ENCODE measurements at places on chromosomes 6 and 20.

GRCh38 chr20:53001498-53002301 lies 29.5 kb downstream of the TSHZ2 start:
- peak; percentile 66 for DNase-seq

DNA sequence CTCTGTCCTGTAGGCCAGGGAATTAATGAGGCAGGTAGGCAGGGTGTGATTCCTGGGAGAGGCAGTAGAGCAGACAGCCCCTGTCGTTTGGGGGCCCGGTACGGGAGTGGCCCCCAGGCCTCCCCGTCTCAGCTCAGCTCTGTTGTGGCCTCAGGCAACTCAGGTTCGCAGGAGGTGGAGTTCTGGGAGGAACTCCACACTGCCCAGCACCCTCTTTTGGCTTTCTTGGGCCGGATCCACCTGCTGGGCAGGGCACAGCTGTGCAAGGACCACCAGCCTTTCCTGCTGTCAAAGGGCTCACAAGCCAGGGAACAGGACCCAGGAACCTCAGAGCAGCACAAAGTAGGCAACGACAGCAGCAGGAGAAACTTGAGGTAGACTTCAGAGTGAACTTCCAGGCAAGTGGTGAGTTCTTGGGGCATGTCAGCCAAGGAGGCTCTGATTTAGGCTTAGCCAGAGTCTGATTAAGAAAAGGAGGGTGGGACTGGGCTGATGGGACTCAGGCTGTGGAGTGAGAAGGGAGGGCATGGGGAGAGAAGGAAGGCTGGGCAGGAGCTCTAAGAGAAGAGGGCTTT lies 36.9 kb downstream of the RAB44 start:
- DNase-seq, result no peak

DNA sequence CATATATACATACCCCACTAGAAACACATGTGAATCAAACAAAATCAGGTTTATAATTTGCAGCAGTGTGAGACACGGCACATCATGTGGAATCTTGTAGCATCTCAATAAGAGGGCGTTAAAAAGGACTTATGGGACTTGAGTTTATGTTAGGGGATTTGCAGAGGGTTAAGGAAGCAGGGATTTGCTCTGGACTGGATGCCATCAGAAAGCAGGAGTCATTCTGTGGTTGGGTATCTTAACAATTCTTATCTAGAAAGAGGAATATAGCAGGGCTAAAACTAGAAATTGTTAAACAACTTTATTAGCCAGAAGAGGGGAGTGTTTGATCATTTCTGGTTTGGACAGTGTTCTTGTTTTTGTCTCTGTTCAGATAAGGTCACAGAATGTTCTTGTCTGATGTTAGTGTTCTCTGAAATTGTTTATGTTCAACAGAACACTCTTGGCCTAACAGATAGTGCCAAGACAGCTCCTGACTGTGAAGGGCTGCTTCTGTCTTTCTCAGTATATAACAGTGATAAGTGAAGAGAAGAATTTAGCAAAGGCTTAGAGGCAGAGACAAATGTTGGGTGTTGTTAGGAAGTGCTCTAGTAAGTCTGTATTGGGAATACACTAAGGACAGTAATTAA lies 39.2 kb downstream of the LIN28B start:
- DNase-seq, result peak; percentile 13

GRCh38 chr6:7171733-7172132 lies 64.0 kb downstream of the RREB1 start:
- DNase-seq, result no peak

DNA sequence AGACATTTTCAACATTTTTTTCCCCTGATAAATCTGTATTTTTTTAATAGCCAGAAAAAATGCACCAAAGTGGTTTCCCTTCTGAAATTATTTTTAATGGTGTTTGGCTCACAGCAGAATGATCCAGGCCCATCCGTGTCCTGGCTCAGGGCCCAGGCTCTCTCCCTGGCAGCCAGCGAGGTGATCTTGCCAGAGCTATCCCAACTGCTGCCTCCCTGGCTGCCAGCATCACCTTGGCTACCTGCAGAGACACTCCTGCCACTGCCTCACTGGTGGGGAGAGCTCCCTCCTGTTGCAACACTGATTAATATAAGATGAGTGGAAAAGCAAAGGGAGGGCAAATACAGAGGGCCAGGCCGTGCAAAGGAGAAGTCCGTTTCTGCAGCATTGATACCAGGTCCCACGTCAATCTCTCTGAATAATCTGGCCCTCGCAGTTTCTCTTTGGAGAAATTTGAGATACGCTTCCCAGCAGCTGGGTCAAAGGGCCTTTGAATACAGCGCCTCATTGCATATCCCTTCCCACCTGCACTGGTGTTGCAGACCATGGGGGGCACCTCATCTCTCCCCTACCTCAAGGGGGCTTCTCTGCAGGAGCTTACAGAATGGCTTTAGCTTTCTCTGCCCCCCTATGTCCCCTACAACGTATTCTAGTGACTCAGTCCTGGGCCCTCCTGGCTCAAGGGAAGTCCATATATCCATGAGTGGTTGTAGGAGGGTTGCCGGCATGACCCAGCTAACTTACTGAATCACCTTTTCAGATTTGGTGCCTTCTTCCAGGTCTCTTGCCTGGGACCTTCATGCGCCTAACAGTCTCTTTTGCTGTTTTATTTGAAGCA lies 12.8 kb upstream of the DSTN start:
- no peak for DNase-seq

- no peak for DNase-seq
These were observed 4.1 kb downstream of the CTSZ start for GRCh38 chr20:59002874-59003399.

GRCh38 chr6:149190224-149190831 lies 127.2 kb upstream of the TAB2 start:
- peak; percentile 75 for DNase-seq

DNA sequence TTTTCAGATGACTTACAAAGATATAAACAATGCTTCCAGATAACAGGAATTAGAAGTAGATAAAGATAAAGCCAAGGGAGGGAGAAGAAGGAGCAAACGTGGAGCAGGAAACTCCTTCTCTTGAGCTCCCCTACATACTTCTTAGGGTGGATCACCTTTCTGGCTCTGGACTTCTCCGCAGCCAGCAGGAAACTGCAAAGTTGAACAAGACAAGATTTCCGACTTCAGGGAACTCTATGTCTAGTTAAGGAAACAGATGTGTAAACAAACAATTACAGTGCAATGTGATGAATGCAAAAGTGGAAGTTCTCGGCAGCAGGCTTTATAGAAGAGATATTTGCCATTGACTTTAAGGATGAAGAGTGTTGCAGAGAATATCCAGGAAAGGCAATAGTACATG lies 134.0 kb upstream of the MARCKS start:
- no peak for DNase-seq

GRCh38 chr6:137514418-137514817 lies 20.2 kb upstream of the OLIG3 start:
- DNase-seq, result no peak

DNA sequence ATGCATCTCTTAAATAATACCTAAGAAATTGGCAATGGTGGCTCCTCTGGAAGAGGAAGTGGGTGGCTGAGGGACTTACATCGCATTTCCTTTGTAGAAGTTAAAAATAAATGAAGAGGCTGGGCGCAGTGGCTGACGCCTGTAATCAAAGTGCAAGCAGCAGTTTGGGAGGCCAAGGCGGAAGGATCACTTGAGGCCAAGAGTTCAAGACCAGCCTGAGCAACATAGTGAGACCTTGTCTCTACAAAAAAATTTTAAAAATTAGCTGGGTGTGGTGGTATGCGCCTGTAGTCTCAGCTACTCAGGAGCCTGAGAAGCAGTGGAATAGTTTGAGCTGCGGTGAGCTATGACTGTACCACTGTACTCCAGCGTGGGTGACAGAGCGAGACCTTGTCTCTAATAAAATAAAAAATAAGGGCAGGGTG lies 12.2 kb upstream of the NCOA3 start:
- peak; percentile 89 for DNase-seq

DNA sequence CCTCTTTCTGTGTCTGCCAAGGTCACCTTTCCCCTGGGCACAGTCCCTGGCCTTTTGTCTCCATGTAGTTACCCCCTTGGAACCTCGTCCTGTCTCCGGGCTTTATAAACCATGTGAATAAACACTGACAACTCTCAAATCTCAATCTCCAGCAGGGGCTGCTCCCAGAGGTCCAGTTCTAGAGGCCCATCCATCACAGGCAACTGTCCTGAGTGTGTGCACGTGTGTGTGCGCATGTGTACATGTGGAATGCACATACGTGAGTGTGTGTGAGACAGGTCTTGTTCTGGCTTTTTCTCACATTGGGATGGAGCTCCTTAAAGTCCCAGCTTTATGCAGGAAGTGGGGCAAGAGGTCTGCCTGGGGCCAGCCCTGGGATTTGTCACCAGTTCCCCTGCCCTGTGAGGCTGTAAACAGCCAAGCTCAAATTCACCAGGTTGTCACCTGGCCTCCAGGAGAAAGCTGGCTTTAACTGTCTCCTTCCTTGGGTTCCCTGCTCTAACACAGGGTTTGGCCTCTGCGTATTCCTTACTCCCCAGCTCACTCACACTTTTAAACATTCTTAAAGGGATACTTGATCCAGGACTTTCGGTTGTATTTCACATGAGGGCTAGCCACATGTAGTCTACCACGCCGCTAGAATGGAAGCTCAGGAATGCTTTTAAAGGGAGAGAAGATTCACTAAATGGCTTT lies 42.7 kb downstream of the RAMACL start:
- DNase-seq, result no peak

DNA sequence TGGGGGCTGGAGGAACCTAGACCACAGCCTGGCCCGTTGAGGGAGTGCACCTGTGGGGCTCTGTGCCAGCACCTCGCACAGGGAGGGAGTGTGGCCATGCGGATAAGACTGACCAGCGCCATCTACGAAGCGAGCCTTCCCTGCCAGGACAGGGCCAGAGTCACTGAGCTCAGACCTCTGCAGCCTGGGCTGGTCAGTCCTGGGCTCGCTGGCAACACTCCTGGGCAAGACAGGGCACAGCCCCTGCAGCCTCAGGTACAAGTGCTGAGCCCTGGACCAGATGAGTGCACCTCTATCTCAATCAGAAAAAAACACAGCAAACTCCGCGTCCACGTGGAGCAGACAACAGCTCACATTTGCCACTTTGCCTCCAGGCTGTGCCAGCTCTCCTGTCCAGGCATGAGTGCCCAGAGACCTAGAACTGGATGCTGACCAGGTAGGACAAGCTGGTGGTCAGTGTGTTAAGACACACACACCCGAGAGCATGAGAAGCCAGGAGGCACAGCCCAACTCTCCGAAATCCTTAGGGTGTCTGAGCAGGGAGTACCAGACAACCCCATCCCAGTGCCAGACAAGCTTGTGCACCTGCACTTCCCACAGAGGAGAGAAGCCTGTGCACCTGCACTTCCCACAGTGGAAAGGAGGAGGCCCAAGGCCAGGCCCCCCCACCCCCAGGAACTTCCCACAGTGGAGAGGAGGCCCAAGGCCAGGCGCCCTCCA lies 4.9 kb downstream of the ARFRP1 start:
- DNase-seq, result no peak

DNA sequence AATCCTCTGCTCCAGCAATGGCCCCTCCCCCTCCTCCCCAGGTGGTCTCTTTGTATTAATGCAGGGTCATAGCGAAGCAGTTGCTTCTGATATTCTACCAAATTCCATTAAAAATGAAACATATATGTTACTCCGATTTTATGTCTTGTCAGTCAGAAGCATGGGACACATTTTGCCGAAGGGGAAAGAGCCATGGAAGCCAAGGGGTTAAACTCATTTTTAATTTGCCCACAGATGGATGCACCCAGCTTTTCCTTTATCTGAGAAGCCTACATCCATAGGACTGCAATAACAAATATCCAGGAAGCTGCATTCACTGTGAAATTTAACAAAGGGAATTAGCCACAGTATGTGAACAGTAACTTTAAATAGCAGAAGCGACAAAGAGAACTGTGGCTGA lies 688.2 kb downstream of the QKI start:
- no peak for DNase-seq

DNA sequence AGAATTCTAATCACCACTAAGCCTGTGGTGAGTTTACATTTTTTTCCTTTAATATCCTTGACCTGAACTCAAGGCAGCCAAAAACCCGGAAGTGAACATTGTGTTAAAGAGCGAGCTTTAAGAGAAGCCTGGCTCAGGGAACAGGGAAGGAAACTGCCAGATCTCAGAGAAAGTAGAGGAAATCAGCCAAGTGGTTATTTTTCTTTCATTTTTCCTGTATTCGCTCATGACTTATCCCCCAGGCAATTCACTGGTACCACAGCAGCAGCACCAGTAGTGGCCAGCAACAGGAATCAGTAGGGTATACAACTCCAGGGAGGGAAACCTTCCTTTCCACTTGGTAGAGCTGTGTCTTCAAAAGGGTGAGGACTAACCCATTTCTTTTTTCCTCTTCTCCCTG lies 89.6 kb upstream of the HMGCLL1 start:
- no peak for DNase-seq

DNA sequence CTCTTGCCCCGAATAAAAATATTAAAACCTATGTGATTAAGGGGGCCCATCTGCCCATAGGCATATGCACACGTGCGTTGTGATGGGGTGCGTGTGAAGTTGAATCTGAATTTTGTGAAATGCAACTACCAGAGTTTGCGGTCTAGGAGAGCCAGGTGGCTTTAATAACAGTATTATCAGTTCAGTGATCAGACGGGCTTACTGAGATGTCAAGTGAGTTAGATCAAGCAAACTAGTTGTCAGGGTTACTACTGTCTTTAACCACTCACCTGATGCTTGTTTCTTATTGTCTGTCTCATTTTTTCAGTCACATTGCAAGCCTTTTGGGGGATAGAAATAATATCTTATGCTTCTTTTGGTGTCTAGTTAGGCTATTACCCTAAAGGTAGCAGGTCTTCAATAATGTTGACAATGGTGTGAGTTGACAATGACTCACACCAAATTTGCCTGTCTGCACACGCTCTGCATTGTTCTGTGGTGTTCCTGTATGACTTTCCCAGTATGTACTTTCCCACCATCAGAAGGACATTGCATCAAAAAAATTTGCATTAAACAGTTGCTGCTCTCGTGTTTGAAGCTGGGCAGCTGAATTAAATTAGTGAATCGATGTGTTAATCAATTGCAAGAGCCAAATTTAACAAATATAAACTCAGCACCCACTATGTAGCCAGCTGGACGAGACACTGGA lies 103.1 kb upstream of the NAA20 start:
- DNase-seq, result peak; percentile 66

DNA sequence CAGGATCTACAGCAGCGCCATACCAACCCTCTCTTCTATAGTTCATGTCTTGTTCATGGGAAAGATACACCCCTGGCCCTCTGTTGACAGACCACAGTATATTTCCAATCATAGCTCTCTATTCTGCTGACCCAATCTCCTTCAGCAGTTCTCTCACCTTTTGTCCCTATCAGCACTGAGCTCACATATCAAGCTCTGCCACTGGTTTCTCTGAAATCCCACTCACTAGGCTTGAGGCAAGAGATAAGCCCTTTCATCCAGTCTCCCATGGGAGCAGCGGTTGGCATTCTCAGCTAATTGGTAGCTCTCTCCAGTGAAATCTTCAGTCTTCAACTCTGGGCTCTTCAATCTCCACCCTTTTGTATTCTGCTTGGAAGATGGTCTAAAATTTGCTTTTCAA lies 313.4 kb downstream of the GJA1 start:
- no peak for DNase-seq

- DNase-seq, result peak; percentile 35
These were observed 1.9 kb downstream of the FAM135A start for GRCh38 chr6:70415247-70415646.

GRCh38 chr20:32538526-32538939 lies 46.6 kb downstream of the NOL4L start:
- no peak for DNase-seq

- DNase-seq, result no peak
These were observed 4.9 kb downstream of the CLIC5 start for GRCh38 chr6:46010771-46011170.

Data from GM12865 (cell line).